ENCODE measurements at places on chromosomes 11 and 22.

DNA sequence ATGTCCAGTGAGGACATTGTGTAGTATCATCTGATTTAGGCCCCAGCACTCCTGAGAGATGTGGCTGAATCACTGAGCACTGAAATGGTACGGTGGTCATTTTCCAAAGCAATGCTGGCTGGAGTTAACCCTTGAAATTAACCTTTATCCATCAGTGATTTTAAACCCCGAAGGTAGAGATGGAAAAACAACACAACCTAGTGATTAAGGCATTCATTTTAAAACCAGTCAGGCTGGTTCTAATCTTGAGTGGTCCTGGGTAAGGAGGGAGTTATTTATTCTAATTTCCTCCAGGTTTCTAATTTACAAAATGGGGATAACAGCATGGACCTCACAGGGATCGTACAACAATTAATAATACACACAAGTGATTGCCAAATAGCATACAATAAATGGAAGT, 6.6 kb upstream of the CSNK2A3 start:
- no peak for DNase-seq

DNA sequence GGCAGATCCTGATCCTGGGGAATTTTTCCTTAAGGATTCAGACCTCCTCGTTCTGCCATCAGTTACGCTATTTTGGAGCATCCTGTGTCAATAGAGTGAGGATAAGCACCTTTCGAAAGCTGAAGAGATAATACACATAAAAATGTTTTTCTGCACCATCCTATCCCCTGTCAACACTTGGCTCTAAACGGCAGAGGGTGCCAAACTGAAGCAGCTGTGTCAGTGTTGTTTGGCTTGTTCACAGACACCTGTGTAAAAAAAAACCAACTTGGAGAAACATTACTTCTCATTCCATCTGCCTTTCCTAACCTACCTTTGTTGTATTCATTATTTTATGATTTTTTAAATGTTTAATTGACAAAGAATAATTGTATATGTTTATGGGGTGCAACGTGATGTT, 417.0 kb upstream of the DDI1 start:
- DNase-seq: no peak

DNA sequence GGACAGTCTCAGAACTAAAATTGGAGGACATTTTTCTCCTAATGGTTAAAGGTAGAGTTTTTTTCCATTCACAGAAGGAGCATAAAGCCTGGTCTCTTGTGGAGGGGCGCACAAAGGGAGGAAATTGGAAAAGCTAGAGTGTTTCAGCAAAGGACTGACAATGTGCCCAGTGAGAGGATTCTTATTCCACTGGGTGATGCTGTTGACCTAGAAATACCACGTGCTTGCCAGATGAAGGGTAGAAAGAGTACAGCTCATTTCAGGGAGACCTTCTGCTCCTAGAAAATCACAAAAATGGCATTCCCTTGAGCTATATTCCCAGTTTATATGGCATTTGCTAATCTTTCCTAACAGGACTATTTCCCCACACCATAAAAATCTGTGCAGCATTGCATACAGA, 21.1 kb downstream of the MS4A6E start:
- DNase-seq: no peak

DNA sequence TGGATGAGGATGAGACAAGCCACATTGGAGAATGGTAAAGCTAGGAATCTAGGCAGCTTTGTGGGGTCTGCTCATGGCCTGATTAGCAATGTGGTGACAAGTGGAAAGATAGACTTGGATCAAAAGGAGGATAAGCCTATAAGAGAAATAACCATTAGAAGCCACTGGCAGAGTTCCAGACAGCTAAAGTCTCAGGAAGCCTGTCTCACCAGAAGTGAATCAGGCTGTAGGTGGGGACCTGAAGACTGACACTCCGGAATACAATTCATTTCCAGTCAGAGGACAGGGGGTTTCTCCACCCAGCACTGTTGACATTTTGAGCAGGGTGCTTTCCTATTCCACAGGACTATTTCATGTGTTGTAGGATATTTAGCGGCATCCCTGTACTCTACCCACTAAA, 129.7 kb downstream of the ARHGAP42 start:
- DNase-seq: no peak

DNA sequence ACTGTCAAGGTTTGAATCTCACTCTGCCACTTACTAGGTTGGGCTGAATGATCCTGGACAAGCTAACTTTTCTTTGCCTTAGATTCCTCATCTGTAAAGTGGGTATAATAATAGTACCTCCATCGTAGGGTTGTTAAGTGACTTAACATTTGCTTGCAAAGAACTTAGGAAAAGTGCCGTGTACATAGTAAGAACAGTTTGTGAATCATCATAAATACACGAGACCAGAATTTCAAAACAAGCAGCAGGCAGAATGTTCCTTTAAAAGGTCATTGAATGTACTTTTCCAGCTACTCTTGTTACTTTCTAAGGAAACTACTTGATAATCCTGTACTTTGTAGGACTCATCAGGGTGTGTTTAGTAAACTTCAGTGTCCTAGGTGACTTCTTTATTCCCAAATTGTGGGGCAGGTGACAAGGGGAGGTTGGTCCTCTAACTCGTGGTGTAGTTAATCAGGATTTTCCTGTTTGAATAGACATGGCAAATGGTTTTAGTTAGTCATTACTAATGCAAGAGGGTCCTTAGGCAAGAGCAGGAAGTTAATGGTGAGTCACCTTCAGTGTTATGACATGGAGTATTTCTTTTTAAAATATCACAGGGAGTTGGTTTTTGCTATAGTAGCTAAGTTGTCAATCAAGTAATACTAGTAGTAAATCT, 67.9 kb downstream of the YAP1 start:
- DNase-seq: no peak

GRCh38 chr22:48532986-48533385, 1294.7 kb downstream of the BRD1 start:
- DNase-seq: no peak

DNA sequence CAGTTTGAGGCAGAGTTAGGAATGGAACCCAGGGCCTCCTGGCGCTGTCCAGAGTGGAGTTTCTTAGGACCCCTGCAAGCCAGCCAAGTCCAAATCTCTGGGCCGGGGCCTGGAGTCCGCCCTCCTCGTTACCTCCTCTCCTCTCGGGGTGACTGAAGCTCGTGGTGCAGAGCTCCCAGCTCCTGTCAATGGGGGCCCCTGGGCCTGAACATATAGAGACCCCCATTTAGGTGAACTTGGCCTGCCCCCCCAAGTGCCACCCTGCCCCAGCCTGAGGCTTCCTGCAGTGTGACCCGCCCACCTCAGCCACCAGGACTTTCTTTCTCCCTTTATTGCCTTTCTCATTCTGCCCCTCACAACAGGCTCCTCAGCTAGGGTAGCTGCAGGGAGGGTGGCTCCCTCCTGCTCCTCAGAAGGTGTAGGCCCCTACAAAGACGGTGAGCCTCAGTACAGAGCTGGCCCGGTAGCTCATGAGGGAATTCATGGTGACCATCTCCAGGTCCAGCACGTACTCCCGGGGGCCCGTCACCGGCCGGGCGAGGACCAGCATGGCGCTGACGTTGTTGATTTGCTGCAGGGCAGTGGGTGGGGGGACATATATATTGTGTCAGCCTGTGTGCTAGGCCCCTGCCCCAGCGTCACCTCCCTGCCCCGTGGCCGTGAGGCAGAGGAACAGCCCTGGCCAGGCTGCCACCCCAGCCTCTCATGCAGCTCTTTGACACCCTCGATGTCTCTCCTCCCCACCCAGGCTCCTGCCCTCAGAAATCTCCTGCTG, 5.9 kb downstream of the EFEMP2 start:
- DNase-seq: no peak

GRCh38 chr11:16114978-16115871, 241.1 kb downstream of the SOX6 start:
- DNase-seq: no peak

- DNase-seq: no peak
These were observed 2.6 kb upstream of the UCP3 start for GRCh38 chr11:74011360-74012073.

GRCh38 chr22:37384691-37385090, 42.6 kb downstream of the ELFN2 start:
- DNase-seq: no peak

GRCh38 chr11:111598559-111598958, 3.7 kb upstream of the SIK2 start:
- DNase-seq: no peak

- no peak for DNase-seq
These were observed 25.3 kb upstream of the LMO1 start for GRCh38 chr11:8288824-8289491.

DNA sequence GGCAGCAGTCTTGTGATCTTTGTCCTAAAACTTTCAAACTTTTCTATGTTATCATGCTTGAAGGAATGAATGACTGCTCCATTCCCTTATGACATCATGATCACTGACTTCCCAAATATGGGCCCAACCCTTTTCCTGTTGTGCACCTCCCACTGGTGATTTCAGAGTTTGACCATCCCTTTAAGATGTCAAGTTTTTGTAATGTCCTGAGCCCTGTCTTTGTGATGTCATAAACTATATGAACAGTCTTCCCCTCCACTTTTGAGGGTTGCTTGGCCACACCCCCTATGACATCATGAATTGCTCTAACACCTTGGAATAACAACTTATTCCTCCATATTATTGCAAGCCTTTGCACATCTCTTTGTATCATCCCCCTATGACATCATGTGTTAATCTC, 16.5 kb upstream of the NUCB2 start:
- DNase-seq: no peak

- no peak for DNase-seq
These were observed 721.7 kb downstream of the DLG2 start for GRCh38 chr11:84905411-84905810.

DNA sequence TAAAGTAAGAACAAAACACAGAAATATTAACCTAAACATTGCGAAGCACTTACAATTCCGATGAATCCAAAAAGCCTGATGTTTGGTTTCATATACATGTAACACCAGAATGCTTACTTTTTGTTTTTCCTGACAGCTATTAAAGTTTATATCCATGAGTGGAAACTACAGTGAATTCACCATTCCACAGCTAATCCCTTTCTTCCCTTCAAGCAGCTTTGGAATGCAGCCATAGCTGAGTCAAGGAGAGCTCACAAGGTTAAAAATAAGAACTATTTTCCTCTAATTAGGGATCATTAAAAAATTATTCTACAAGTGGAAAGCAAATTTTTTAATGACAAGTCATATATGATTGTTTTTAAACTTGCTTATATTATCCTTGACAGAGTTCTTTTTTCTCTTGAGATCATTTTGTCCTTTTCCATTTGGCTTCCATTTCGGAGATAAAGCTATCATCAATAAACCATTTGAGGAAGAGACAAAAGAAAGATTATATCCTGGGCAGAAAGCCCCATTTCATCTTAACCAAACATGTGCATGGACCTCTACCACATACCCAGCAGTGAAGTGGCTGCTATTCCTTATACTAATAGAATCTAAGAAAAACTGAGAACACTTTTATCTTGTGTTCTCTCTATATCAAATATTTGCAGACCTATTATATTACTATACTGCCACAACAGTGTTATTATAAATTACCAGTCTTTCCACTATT, 19.7 kb upstream of the FIBIN start:
- no peak for DNase-seq

DNA sequence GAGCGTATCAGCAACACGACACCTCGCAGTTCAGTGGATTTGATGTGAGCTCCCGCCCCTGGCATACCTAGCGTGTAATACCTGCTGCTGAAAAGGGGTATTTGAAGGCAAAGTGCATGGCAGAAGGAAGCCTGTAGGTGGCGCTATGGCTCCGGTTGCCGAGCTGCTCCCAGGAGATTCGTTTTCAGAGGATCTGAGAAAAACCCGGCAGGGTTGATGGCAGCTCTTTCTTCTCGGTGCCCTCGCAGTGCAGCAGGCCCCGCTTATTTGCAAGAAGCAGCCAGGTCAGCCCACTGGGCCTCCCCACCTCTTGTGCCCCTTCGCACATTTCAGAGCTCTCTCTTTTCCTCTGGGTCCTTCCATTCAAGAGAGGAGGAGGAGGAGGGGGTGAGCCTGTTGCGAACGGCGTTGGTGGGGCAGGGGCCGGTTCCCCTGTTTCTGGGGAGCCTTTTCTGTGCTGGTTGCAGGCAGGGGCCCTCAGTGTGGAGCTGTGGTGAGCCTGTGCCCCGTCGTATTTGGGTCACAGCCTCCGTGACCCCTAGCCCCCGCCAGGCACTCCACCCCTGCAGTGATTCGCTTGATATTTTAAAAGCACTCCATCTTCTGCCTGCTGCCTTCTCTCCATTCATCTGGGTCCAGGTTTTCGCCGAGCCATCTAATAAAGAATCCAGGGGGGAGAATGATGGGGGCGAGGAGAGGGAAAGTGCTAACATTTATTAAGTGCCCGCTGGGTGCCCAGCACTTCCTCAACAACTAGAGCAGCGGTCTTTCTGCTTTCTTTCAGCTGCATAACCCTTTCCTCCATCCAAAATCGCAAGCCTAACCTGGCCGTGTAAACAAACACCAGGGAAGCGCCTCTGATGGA, 85.3 kb upstream of the SYT13 start:
- DNase-seq: peak; percentile 45

- no peak for DNase-seq
These were observed 3.4 kb upstream of the NHERF4 start for GRCh38 chr11:119181677-119182412.

DNA sequence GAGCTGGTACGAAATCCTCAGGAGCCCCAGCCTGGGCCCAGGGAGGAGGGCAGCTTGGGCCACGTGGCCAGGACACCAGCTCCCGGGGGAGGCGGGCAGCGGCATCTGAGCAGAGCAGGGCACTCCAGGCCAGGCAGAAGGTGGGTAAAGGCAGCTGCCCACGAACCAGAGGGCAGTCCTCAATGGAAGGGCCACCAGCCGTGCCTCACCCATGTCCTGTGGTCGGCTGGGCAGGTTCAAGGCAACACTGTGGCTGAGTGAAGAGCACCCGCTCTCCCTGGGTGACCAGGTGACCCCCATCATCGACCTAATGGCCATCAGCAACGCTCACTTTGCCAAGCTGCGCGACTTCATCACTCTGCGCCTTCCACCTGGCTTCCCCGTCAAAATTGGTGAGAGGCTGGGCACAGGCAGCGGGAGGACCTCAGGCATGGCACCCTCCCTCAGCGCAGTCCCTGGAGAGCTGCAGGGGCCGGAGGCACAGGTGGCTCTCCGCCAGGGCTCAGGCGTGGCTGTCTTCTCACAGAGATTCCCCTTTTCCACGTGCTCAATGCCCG, 2.5 kb upstream of the SSH3 start:
- DNase-seq: no peak

GRCh38 chr11:56486801-56487200, 4.4 kb downstream of the OR5M8 start:
- no peak for DNase-seq

- DNase-seq: no peak
These were observed 18.7 kb downstream of the MRGPRX4 start for GRCh38 chr11:18191376-18191775.

GRCh38 chr11:126109941-126110731, 47.5 kb upstream of the CDON start:
- DNase-seq: no peak

GRCh38 chr11:82837650-82838049, 62.6 kb downstream of the PRCP start:
- no peak for DNase-seq

DNA sequence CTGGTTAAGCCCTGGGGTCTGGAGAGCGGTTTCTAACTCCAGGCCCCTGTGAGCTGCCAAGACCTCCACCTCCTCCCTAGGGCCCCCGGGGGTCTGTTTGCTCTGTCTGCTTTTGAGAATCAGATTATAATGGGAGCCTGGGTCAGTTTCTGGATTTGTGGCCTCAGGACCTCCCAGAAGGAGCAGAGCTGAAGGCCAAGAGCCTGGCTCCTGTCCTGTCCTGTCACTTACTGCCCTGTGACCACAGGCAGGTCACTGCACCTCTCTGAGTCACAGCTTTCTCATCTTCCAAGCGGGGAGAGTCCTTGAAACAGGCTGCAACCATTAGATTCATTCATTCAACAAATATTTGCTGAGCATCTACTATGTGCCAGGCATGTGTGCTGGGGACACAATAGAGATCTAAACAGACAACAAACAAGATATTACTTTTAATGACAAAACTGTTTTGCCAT, 87.3 kb upstream of the FGF3 start:
- DNase-seq: no peak
